Stimulated activated CD8-positive, alpha-beta memory T cell treated with anti-CD3 and anti-CD28 coated beads, Interleukin-15, amount 100 ng/mL, for 24 hours (primary cell): ENCODE measurements at places on chromosomes 2 and 18.

- no peak for DNase-seq
These were observed 246.7 kb downstream of the DLGAP1 start for GRCh38 chr18:4208366-4208765.

- DNase-seq: no peak
These were observed 25.5 kb downstream of the CHST10 start for GRCh38 chr2:100391735-100392515.

- DNase-seq: no peak
These were observed 14.1 kb downstream of the ADD2 start for GRCh38 chr2:70753902-70754301.

- no peak for DNase-seq
These were observed 1662.1 kb upstream of the NXPH2 start for GRCh38 chr2:140442319-140442718.

DNA sequence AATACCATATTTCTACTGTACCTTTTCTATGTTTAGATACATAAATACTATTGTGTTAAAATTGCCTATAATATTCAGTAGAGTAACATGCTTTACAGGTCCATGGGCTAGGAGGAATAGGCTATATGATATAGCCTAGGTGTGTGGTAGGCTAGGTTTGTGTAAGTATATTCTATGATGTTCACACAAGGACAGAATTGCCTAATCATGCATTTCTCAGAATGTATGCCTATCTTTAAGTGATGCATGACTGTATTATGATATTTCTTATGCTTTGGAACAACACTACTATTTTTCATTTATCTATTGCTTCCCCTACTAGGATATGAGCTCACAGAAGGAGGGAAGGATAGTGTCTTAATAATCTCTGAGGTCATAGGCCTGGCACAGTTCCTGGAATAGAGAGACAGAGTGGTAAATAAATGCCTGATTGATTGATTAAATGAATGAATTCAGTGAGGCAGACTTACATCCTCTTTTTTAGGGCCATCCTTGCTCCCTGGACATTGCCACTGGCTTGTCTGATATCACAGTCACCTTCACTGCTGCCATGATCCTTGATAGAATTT, 121.0 kb downstream of the MYO3B start:
- no peak for DNase-seq

- no peak for DNase-seq
These were observed 5.6 kb downstream of the REL start for GRCh38 chr2:60886991-60887390.

DNA sequence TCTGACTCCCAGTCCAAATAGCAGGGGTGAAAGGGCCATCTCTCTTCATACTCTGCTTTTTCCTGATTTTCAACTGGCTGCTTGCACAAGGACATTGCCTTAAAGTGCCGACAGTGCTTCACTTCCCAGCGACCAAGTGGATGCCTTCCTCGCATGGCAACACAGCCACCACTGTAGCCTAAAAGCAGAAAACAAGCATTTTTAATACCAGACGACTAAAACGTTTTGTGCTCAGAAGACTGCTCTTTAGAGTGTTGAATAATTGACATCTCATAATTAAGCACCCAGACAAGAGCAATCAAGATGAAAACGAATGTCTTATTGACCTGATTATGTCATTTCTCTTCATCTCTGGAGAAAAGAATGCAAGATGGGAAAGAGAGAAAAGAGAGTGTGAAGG, 75.2 kb downstream of the PLA2R1 start:
- DNase-seq: no peak

- no peak for DNase-seq
These were observed 163.5 kb downstream of the ZEB2 start for GRCh38 chr2:144356402-144356801.

DNA sequence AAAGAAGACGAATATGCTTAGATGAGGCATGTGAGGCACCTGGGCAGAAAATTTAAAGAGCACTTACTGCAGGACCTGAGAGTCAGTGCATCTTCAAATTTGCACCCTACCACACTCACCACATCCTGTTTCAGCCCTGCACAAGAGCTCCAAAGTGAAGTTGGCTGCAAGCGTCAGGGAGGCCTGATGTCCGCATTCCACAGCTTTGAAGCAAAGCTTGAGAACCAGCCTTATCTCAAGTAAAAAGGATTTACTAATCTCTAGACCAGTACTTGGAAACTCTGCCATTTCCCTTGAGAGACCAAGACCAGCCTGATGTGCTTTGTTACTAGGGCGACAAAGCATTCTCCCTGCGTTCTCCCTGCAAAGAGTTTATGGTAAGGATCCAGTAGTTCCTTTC, 3.4 kb upstream of the ASNSD1 start:
- DNase-seq: no peak

DNA sequence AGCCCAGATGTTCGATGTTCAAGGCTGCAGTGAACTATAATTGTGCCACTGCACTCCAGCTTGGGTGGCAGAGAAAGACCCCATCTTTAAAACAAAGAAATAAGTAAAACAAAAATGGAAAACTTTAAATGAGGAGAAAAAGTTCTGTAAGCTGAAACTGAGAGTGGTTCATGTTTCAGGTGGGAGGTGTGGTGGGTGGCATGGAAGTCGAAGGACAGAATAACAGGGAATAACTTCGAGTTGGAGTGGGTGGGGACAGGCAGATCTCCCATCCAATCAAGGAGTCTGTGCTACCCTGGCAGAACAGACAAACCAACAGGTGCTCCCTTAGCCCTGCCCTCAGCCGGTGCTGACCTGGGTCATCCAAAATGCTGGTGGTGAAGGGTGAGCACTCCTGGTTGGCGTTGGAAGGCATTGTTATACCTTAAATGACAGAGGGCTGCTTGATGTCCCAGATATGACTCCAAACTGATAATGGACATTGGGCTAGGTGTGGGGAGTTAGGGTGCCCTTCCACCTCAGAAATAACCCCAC, 328.4 kb downstream of the DYSF start:
- no peak for DNase-seq

- DNase-seq: no peak
These were observed 106.0 kb downstream of the COPS8 start for GRCh38 chr2:237191714-237192081.

- no peak for DNase-seq
These were observed 19.6 kb upstream of the KIF3C start for GRCh38 chr2:26001743-26002351.

DNA sequence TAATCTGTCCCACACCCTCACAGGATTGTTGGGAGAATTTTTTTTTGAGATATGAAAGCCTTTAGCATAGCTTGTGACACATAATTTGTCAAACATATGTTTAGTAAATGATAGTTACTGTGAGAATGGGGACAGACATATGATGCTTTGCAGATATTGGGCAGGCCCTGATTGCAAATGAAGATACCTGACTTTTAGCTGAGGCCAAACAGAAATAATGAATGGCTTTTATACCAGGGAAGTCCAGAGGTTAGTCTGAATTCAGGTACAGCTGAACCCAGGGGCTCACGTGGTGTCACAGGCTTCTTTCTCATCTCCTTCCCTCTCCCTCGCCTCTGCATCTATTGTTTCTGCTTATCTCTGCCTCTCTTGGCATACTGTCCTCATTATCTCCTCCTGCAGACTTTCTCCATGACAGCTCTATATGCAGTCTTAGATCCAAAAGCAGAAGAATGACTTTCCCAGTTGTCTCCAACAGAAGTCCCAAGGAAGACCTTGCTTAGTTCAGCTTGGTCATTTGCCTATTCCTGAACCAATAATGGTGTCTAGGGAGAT, 4.9 kb upstream of the WNT10A start:
- DNase-seq: no peak

- DNase-seq: no peak
These were observed 63.1 kb downstream of the CDCA7 start for GRCh38 chr2:173417802-173418201.

DNA sequence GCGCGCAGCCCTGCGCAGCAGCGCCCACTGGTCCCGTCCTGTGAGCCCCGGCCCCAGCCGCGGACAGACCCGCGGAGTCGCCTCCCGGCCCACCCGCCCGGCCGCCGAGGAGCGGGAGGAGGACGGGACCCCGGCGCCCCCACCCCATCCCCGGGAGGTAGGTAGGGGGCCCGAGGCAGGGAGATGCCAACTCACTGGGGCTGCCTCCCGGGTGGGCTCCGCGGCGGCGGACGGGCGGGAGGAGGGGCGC, 160 bp downstream of the SPTBN1 start:
- no peak for DNase-seq

DNA sequence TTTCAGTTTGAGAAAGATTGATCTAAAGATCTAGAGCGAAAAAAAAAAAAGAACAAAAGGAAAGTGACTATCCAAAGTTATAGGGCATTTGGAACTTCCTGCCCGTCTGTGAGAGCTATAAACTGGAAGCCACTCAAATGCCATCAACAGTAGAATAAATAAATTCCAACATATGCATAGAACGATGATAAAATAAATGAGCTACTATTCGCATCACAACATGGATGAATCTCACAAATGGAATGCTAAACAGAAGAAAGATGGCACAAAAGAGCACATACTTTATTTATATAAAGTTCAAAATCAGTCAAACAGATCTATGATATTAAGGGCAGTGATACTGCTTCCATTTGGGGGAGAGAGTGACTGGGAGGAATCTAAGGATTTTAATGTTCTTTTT, 128.8 kb downstream of the TTC32 start:
- no peak for DNase-seq

DNA sequence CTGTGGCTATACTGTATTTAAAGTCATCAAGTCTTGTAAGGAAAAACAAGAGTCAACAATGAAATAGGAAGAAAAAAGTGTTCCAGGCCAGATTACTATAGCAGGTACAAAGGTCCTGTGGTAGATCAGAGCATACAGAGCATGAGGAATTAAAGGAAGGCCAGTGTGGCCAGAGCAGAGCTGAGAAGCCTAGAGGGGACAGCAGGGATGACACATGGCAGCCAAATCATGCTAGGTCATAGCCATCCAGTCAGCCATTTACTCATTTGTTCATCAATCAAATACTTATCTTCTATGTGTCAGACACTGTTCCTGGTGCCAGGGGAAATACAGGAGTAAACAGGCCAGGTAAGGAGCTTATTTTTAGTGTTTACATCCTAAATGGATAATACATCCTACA, 24.3 kb downstream of the ADD2 start:
- no peak for DNase-seq

DNA sequence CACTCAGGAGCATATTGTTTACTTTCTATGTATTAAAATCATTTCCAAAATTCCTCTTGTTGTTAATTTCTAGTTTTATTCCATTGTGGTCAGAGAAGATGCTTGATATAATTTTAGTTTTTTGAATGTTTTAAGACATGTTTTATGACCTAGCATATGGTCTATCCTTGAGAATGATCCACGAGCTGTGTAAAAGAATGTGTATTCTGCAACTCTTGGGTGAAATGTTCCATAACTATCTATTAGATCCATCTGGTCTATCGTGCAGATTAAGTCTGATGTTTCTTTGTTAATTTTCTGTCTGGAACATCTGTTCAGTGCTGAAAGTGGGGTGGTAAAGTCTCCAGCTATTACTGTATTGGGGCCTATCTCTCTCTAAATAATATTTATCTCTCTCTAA, 83.3 kb upstream of the EPAS1 start:
- DNase-seq: no peak

GRCh38 chr2:105406221-105406620, 7.4 kb upstream of the FHL2 start:
- DNase-seq: no peak

GRCh38 chr2:9641641-9642040, 10.8 kb upstream of the YWHAQ start:
- DNase-seq: no peak

DNA sequence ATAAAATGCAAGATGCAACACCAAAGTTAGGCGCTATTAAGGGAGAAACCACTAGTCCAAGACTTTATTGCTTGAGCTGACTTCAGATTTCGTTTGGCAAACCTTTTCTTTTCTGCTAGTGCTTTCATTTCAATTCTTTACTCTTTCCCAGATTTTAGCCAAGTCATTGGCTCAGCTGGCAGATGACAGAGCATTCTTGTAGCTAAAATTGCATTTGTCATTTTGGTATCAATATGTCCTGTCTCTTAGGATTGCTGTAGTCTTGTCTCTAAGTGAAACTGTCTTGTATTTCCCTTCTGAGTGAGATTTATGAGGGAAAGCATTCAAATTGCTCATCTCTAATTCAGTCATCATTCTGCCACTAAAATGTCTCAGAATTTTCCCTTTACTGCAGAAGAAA, 335.1 kb downstream of the METTL4 start:
- DNase-seq: no peak

DNA sequence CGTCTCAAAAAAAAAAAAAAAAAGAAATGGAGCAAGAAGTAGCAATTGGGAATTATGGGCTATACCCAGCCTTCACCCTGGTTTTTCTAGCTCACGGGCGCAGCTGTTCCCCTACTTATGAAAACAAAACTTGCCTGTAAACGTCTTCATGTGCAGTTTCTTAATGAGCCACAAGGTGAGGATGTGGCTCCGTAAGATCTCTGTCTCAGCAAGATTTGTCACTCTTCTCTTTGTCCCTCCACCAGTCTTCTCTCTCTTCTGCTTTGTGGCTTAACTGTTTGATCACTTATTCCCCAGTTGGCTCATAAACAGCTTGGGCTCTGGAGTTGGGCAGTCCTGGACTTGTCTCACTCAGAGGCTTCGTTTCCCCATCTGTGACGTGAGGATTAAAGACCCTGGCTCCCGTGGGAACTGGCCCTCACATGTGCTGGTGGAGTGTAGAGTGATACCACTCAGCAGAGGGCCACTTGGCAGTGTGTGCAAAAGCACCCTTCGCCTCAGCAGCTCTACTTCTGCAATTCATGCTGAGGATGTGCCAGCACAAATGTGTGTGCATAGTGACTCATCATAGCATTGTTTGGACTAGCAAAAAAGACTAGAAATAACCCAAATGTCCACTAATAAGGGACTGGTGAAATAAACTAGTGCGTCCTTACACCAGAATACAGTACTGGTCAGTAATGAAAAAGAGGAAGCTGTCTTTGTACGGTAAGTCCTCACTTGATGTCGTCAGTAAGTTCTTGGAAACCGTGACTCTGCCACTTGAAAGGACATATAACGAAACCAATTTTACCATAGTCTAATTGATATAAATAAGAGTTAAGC, 8.7 kb downstream of the CEP68 start:
- DNase-seq: no peak
